NCI-H748 treated with DMSO at 0.1 percent for 48 hours (cell line): ENCODE measurements at places on chromosomes 6 and 20.

- DNase-seq = no peak
Measured at GRCh38 chr6:37807656-37808055, 11.9 kb upstream of the ZFAND3 start.

- DNase-seq = no peak
Measured at GRCh38 chr6:11381801-11382513, 149.5 kb upstream of the NEDD9 start.

DNA sequence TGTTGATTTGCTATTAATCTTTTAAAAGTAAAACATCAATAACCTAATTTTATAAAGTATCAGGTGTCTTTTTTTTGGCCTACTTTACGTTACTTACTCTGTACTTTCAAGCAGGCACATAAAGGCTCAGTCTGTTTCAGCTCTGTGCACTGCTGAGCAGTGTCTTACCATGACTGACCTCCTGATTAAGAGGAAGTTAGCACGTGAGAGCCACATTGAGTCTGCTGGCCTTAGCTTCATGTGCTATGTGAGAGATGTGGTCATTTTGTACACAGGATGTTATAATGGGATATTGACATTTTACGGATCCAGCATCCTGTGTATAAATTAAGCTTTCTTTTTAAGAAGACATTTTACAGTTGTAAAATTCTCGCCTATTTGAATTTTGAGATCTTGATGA, 31.9 kb downstream of the ARID1B start:
- no peak for DNase-seq

DNA sequence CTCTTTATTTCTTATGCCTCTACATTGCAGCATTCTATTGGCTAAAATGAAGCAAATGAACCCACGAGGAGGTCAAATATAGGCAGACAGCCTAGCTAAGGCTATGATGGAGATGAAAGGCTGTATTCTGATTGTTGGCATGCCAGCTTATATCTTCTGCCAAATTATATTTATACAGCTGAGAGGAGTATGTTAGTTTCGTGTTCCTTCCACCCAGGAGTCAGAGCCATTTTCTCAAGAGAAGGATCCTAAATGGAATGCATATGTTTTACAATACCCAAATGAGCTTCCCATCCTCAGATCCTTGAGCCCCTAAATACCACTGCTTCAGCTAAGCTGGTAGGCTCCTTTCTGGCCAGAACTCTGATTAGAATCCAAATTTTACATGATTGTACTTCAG, 178.4 kb upstream of the HDDC2 start:
- DNase-seq = no peak

DNA sequence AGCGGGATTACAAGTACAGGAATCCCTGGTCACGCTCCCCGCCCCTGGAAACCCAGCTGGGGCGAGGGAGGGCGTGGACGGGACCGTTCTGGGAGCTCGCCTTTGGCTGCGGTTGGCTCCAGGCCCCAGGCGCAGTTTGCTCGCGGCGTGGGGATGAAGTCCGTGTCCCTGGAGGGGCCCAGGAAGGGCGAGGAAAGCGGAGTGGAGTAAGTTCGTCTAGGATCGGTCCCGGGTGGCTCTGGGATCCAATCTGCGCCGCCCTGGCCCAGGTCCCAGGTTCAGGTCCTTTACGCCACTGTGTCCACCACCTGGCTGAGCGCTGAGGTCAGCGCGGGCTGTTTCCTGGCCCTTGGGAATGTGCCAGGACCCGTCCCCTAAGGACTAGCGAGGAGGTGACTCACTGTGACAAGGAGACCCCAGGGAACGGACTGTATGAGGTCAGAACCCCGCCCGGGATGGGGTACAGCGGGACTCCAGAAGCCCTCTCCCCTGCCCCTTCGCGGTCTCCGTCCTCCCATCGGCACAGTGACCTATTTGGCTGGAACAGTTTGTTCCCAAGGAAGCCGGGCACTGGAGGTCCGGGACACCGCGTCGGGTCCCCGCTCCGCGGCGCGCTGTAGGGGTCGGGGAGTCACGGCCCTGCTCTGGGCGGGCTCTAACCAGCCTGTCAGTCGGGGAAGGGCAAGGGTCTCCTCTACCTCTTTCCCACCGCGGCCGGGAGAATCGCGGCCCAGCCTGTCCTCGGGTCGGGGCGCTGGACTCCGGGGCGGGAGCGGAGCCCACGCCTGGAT, 724 bp downstream of the CDKN1A start:
- DNase-seq = peak; percentile 8

DNA sequence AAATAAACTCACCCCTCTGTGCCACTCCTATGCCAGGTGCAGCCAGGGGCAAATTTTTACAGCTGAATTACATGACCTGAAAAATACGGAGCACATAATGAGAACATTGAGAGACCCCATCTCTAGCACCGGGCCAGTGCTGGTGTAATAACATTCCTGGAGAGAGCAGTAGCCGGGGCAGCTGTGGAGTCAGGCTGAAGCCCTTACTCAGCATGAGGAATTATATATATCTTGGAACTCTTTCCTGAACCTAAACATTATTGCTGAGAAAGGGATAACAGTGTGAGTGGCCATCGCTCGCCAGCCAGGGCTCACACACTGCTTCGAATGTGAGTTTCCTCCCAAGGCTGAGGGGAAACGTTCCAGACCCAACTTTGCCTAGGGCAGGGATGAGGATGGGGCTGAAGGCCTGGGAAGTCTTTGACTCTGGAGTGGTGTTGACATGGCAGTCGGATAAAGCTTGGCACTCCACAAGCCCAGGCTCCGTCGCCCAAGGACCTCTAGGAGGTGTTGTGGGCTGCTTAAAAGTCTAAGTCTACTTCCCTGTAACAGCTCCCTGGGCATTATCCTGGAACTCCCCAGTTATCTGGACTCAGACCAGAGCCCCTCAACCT, 269.8 kb downstream of the CDC5L start:
- no peak for DNase-seq

- DNase-seq = no peak
Measured at GRCh38 chr6:101434601-101435000, 41.1 kb downstream of the GRIK2 start.

DNA sequence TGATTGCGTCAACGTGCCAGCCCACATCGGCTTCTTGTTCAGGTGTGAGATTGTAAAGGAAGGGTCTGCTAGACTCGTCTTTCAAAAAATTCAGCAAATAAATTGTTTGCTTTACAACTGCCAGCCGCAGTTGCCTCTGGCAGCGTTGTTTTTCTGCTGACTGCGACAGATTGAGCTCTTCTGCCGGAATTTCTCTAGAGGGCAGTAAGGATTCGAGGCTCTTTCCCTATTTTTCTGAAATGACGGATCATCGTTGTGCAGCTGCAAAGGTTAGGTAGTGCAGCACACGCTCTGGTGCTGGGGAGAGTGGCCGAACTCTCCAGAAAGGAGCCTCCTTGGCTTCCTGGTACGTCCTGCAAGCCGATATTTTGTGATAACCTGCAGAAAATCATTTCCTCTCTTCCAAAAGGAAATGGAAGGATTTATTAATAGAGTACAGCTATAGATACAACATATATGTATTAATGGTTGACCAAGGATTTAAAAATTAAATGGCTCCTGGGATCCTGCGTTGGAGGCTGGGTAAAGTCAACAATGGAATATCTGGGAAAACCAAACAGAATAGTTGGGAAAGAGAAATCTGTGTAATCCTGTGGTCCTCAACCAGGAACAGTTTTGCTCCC, 121.9 kb upstream of the ZFP64 start:
- DNase-seq = no peak

DNA sequence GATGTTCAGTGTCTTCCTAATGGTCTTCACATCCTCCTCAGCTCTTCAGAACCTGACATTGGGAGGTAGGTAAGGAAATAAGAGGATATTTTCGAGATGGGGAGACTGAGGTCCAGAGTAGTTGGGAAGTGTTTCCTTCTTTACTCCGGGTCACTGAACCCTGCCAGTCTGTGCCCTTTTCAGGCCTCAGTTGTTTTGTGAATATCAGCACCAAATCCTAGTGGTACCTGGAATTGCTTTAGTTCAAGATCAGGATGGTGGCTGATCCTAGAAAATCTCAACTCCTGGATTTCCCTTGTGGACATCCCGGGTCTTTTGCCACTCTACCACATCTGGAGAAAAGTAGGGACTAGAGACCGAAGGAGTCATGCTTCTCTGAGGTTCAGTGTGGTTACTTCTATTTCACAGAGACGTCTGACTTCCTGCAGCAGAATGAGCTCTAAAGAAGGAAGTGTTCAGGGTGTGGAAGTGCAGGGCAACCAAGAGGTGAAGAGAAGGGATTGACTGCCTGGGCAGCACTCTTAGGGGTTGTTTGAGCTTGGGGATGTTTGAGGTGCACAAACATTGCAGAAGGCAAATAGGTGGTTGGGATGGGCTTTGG, 995 bp downstream of the STK4 start:
- no peak for DNase-seq

- no peak for DNase-seq
Measured at GRCh38 chr6:117956386-117956785, 49.3 kb downstream of the SLC35F1 start.

GRCh38 chr6:99612551-99613408, 6.1 kb downstream of the PRDM13 start:
- DNase-seq = peak; percentile 16
